ENCODE measurements at places on chromosomes 11 and 22.

- no peak for DNase-seq
Observed at GRCh38 chr11:95486466-95486865, 255.5 kb upstream of the SESN3 start.

DNA sequence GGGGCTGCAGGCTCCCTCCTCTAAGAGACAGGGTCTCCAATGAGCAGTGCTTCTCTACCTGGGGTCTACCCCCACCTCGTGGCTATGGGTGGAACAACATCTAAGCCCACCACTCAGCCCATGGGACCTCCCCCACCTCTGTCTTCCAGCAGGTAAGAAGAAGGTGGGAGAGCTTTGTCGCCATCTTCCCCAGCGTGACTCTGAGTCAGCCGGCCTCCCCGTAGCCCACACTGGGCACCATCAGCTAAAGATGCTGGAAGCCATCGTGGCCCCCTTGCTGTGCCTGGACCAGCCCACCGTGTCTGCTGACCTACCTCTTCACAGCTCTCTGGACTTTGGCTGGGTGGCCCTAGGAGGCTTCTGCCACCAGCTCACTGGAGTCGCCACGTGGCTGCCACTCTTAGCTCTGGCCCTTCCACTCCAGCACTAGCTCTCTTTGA lies 944 bp downstream of the C11orf86 start:
- peak; percentile 8 for DNase-seq

DNA sequence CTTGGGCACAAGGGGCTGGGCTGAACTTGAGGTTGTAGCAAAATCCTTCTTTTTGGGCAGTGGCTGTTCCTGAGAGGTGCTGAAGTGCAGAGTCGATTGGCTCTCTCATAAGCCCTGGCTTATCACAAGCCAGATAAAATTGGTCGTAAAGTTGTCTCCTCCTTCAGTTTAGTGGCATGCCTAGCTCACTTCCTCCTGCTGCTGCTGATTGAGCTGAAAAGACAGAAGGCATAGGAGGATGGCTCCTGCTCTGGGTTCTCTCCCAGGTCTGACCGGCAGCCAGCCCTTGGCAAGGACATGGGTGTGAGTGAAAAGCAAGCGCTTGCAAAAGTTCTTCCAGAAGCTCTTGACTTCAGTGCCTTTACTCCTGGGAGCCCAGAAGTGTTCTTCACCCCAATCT lies 83.9 kb downstream of the LDLRAD3 start:
- no peak for DNase-seq

GRCh38 chr11:86171627-86172026 lies 72.9 kb upstream of the EED start:
- no peak for DNase-seq

- DNase-seq = no peak
Observed at GRCh38 chr11:104328512-104328907, 164.6 kb upstream of the PDGFD start.

DNA sequence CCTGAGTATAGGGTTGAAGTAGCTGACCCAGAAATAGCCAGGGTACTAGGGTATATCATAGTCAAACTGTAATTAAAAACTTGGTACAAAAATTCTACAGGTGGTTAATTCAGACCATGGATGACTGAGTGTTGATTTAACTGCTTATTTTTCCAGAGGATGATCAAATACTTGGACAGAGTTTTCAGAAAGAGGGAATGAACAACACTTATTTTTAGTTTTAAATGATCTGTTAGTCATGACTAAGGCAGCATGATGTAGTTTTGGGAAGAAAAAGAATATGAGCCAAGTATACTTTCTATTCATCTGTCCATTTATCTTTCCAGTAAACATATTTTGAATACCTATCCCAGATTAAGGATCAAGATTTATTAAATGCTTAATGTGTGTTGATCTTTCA lies 19.8 kb upstream of the CCDC89 start:
- DNase-seq = no peak

- DNase-seq = no peak
Observed at GRCh38 chr11:29161191-29161590, 855.6 kb downstream of the KCNA4 start.

DNA sequence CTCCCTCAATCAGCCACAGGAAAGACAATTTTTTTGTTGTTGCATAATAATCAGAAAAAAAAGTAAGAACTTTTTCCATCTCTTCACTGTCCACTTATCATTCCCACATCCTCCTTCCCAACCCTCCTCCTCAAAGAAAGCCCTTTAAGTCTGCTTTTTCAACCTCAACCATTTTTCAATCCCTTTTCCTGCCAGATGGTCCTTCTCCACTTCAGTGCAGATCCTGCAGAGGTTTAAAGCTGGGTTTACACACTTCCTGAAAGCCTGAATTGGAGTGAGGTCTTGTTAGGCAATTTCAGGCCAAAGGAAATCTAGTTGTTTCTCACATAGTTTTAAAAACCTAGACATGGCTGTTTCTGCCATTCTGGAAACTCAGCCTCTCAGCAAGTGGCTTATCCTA lies 78.3 kb downstream of the RPL27A start:
- DNase-seq = no peak

GRCh38 chr11:32255841-32256240 lies 165.0 kb downstream of the RCN1 start:
- no peak for DNase-seq

GRCh38 chr22:28711820-28712777 lies 29.5 kb downstream of the CHEK2 start:
- DNase-seq = no peak

DNA sequence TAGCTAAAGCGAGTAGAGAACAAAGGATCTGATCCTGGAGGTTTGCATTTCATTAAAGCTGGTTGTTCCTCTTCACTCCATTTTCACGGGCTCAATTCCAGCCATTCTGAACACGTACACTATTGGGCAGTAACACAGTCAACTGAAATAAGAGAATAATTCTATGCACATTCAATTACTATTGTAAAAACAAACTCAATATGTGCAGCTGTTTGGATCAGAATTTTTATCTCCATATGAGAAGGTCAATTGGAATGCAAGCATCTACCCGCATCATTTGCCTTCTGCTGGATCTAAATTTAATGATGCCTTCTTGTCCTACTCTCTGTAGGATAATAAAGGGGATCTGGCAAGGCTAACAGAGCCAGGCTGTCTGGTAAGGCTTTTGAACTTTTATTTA lies 562.8 kb upstream of the CCDC179 start:
- DNase-seq = no peak

- no peak for DNase-seq
Observed at GRCh38 chr22:36532466-36532865, 3.5 kb upstream of the EIF3D start.

DNA sequence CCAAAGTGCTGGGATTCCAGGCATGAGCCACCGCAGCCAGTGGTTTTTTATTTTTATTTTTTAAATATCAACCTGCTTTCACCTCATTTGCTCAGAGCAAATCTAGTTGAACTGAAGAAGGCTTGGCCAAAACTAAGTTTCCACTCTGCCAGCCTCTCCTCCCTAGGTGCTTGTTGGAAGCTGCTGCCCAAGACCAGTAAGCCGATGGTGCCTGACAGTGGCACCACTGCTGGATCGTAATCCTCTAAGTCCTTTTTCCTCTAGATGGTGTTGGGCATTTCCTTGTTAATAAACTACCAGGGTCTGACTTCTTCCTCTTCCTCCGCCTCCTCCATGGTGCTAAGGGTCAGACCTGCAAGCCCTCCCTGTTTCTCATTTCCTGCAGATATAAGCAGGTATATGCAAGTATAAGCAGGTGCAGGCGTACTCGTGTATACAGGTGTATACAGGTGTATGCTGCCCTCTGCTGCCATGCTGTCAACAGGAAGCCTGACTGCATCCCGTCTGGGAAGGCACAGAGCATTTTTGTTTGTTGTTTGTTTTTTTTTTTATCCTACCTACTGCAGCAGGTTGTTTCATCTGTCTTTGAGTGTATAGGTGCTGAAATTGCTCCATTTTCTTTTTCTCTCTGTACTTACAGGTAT lies 1.6 kb downstream of the NADSYN1 start:
- no peak for DNase-seq

- no peak for DNase-seq
Observed at GRCh38 chr11:8345179-8345578, 81.5 kb upstream of the LMO1 start.

DNA sequence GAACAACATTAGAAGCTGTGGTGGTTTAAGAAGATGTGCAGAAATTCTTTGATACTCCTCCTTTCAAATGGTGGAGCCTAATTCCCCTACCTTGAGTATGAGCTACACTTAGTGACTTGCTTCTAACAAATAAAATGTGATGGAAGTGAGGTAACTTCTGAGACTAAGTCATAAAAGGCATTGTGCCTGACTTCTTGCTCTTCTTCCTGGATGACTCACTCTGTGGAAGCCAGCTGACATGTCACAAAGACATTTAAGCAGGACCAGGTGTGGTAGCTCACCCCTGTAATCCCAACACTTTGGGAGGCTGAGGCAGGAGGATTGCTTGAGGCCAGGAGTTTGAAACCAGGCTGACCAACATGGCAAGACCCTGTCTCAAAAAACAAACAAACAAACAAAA lies 3.9 kb upstream of the PLA2G3 start:
- no peak for DNase-seq

DNA sequence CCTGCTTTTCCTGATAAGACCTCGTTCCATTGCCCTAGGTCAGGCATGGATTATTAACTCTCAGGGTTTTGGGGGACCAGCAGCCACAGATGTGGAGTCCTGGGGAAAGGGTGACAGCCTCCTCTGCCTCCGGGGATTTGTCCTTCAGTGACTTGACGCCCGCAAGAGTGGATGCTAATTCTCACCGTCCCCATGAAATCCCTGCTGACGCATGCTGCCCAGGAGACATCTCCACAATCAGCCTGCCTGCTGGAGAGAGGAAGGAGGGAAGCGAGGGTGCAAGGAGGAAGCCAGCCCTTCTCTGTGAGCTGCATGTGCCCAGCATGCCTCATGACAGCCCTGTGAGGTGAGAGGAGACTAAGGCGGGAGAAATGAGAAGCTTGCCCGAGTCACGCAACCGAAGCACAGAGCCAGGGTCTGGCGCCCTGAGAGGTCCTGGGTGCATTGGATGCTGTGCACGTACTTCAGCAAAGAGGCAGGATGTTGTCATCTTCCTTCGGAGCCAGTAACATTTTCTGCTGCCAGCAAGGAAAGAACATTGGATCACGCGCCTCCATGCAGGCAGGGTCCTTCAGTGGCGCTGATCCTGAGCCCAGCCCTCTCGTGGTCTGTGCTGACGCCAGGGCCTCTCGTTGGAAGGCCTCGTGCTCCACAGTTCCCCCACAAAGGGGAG lies 27.3 kb upstream of the KRTAP5-6 start:
- DNase-seq = no peak

GRCh38 chr11:73734993-73735392 lies 25.9 kb downstream of the RAB6A start:
- DNase-seq = no peak

DNA sequence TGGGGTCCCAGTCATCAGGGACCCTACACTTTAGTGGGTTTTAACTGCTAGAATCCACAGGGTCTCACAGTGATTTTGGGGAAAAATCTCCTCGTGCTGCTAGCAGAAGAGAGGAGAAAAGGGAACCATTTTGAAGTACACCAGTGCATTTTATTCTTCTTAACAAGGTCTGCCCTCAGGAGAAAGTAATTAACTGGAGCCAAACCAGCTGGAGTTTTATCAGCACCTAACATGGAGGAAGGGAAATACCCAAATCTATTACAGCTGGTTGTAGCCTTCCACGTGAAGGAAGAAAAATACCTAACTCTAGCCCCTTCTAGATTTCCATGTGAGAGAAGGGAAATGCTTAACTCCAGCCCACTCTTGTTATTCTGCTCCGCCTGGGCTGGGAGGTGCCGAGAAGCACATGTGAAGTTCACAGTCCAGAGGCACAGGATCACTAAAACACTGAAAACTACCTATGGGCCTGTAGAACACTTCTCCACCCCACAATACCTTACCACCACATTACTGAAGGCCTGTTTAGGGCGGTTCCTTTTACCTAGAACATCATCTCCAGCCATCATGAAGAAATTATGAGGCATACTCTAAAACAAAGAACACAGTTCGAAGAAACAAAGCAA lies 31.3 kb upstream of the TEAD1 start:
- no peak for DNase-seq

GRCh38 chr11:4025248-4025966 lies 69.2 kb upstream of the RRM1 start:
- no peak for DNase-seq

DNA sequence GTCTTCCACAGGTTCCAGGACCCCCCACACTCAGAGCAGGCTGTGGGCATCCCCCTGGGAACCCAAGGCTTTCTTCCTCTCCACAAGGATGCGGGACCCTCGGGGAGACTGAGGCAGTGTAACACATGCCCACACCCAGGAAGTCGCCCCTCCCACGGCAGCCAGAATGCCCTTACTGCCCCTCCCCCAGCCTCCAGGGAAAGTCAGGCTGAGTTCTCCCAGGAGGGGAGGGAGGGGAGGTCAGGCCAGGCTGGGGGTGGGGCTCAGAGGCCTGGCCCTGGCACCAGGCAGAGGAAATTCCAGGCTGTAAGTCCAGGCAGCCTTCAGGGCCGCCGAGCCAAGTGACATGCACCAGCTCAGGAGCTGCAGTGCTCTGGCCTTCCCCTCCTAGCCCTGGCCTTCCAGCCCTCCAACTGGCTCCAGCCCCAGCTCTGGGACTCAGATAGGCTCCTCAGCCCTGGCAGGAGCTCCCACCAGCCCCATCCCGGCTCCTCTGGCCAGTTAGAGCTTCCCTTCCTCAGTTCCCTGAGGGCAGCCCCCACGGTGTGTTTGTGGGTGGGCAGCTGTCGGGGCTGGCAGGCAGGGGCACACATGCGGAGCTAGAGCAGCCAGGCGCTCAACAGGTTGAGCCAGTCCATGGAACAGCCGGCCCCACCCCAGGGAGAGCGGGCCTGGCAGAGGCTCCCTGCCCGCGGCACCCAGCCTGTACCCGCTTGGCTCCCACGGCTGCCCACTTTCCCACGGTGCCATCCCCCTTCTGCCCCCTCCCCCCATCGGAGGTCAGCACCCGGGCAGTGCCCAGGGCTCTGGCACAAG lies 3.6 kb downstream of the BCL9L start:
- no peak for DNase-seq

GRCh38 chr22:46734830-46735453 lies 3.1 kb downstream of the CERK start:
- DNase-seq = peak; percentile 46

DNA sequence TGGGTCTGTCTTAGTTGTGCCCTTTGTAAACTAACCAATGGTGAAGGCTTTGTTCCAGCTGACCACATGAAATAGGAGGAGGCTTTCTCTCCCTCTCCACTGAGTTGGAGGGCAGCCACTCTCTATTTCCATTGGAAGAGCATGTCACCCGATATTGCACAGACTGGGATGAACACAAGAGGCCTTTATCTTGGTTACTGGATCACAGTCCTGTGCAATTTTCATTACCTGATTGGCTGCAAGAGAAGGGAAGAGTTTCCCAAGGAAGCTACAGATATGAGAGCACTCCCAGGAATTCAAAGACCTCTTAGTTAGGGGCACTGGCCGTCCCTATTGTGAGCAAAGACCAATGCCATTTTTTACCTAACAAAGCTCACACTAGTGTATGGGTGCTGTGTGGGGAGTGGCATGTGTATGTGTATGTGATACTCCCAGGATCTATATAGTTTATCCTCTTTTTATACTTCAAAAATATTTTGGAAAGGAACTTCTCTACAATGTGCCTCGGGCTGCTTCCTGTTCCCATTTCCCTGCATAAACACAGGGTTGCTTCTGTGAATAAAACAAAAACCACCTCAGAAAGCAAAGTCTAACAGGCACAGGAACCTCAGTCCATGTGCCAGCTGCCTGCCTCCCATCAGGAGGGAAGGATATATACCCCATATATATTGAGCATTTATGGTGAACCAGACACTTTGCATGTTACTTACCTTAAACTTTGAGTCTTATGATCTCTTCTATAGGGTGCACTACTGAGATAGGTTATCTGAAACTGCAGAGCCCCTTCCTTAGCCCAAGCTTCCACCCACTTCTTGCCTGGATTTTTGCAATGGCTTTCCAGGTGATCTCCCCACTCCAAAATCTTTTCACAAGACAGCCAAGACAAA lies 126.5 kb downstream of the RASSF10 start:
- no peak for DNase-seq

GRCh38 chr11:76617553-76618265 lies 52.8 kb downstream of the LRRC32 start:
- no peak for DNase-seq
